PC-3 (cell line): ENCODE measurements at places on chromosomes 4 and X. TPM values are rescaled to one million over a fixed set of nuclear protein-coding genes. Genes with fewer than 3 reads are reported as not detected.

SOX3 gene
- total RNA-seq, result not detected in 2 replicates

- no peak overlapping the region for H3K27ac ChIP-seq
- no peaks in the 10 kb centered on the region for H3K4me1 ChIP-seq
- no peak for DNase-seq
- H3K36me3 ChIP-seq, result no peaks in the 10 kb centered on the region
- no peaks in the 10 kb centered on the region for H3K27me3 ChIP-seq
These were observed 85.5 kb downstream of the PSAPL1 start for GRCh38 chr4:7348946-7349900.

DNA sequence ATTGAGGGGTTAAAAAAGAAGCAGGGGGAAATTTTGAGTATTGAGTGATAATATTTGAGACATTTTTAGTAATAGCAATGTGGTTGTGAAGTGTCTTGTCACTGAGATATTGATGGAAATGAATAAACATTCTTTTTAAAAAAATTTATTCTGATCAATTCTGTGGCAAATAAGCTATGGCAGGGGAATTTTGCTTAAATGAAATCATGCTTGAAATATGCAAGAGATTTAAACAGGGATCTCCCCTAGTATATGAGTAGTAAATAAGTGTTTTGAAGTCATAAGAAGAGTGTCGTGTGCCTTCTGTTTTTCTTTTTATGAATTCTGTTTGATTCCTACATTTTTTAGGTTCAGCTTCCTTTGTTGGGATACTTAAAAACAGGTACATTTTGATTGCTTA, 23.2 kb downstream of the IL15 start:
- no peak overlapping the region for H3K4me3 ChIP-seq
- no peak overlapping the region for H3K27ac ChIP-seq
- no peak for DNase-seq
- no peaks in the 10 kb centered on the region for H3K36me3 ChIP-seq

DNA sequence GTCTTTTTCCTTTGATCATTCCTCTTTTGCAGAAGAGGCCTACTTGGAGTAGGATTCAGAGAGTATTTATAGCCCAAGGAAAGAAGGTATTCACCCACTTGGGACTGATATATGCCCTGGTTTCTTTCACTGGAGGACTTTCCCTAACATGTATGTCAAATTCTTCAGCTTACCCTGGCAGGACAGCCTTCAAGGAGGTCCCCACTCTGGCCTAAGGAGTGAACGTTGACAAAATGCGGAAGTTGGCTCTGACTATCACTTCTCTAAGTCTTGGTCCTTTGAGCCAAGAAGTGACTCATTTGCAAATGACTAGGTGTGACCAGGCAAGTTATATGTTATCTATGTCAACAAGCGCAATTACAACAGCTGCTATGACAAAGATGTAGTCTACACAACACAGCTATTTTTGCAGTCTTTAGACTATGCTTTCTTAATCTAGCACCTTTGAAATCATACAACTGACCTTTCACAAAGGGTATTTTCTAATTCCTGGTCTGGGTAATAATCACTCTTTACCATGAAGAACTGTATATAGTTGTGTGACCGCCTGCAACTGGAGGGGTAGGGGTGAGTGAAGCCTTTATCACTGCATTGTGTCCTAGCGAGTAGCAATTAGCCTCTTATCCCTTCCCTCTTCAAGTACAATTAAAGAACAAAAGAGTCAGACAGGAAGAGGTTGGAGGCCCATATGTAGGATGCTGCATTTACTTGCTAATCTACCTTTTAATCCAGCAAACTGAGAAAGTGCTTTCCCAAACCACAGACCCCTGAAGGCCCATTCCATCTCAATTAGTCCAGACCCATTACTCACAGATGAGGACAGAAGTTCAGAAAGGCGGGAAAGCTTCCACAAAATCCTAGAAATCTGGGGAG, 50.1 kb downstream of the RASGEF1B start:
- H3K27me3 ChIP-seq, result no peaks in the 10 kb centered on the region
- H3K27ac ChIP-seq, result peak overlapping the region; percentile 52
- H3K4me1 ChIP-seq, result peaks cover 17% of the 10 kb centered on the region
- no peak overlapping the region for H3K4me3 ChIP-seq

- DNase-seq, result peak; percentile 32
- H3K27ac ChIP-seq, result no peak overlapping the region
- no peaks in the 10 kb centered on the region for H3K27me3 ChIP-seq
These were observed 146.3 kb downstream of the GRIA3 start for GRCh38 chrX:123330229-123330942.

SLC25A31 gene
- not detected in 2 replicates for total RNA-seq
